Hematopoietic multipotent progenitor cell (in vitro differentiated cells): ENCODE measurements at places on chromosomes 16 and 17. TPM values are rescaled to one million over a fixed set of nuclear protein-coding genes. Genes with fewer than 3 reads are reported as not detected.

TMEM114 gene
- not detected for total RNA-seq

TBC1D3 gene
- total RNA-seq = not detected

RHOT1 gene
- total RNA-seq = 26.9 TPM

PFN1 gene
- total RNA-seq = 429 TPM

CA7 gene
- under 0.01 TPM for total RNA-seq

KRTAP3-1 gene
- total RNA-seq = not detected

GRCh38 chr17:81479175-81480071 is 33.2 kb downstream of the ACTG1 start:
- DNase-seq = no peak

- no peak for DNase-seq
These were observed 13.3 kb downstream of the COTL1 start for GRCh38 chr16:84604477-84605013.

DNA sequence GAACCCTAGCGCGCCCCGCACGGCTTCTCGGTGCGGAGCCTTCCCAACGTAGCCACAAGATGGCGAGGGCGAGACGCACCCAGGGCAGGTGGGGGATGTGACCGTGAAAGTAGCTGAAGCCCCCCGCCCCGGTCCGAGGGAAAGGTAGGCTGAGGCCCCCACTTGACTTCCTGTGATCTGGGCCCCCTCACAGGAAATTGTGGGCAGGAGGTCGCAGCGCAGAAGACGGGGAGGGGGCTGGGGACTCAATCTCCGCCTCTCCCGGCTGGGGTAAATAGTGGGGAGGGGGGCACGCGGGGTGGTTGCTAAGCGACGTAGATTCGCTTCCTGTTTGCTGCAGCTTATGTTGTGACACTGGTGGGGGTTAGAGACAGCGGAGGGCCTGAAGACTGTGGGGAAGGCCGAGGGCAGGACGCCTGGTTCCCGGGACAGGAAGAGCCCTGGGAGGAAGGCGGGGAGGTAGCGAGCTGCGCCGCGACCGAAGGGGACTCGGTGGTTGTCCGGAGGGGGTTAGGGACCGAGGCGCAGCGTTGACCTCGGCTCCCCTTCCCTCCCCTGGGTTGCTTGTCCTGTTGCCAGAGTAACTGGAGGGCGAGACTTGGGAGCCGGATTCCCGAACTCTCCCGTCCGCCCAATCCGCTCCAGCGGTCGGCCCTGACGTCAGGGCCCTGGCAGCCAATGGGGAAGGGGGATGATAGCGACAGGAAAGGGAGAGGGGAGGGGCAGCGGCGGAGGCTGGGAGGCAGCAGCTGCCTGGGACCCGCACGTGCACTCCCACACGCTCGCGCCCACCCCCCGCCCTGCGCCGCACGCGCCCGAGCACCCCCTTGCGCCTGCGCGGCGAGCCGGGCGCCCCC is 1.2 kb downstream of the KDM6B start:
- DNase-seq = peak; percentile 94

GRCh38 chr17:38905375-38905774 is 20.0 kb upstream of the LASP1NB start:
- DNase-seq = no peak

GRCh38 chr17:32288615-32289014 is 23.0 kb downstream of the RHBDL3 start:
- peak; percentile 78 for DNase-seq

DNA sequence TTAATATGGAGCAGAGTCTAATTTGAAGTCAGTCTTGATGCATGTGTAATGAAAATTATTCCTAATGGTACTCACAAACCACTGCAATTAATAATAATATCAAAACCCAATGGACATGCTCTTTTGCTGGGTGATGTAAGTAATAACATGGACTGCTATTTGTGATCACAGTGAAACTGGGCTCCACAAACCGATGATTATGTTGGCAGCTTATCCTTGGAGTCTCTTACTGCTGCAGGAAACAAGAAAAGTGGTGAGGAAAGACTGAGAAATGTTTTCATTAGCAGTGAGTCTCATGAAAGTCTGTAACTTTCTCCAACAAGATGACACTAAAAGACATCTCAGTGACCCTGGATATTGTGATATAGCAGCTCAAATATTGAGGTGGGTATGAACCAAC is 45.2 kb downstream of the TMEM100 start:
- no peak for DNase-seq

DNA sequence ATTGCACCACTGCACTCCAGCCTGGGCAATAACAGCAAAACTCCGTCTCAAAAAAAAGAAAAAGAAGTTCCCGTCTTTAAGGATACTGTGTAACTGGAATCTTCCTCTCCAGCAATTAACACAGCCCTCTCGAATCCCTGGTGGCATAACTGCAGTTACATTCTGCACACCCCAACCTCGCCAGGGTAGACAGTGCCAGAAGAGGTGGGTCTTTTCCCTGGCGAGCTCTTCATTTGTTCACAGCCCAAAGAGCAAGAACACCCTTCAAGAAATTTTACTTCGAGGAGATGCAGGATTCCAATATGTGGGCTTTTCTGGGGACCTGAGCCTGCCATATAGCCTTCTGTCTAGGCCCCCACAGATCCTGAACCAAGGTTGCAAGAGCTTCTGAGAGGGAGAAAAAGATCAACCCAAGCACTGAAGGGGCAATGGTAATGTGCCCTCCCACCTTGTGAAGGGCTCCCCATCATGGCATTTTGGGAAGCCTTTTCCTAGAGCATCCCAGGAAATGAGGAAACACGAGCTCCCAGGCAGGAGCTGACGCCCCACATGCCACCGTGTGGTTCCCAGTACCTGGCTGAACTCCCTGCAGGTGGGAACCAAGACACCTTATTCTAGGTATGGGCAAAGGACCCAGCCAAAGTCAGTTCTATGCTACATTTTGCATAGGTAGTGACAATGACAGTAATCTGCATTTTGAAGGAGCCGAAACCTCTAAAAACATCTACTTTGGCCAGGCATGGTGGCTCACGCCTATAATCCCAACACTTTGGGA is 26.9 kb downstream of the TK2 start:
- DNase-seq = no peak

- DNase-seq = no peak
These were observed 12.0 kb downstream of the SMCR8 start for GRCh38 chr17:18327093-18327492.

GRCh38 chr16:76913046-76913445 is 277.9 kb upstream of the MON1B start:
- no peak for DNase-seq

GRCh38 chr16:78385086-78385805 is 285.8 kb downstream of the WWOX start:
- no peak for DNase-seq

DNA sequence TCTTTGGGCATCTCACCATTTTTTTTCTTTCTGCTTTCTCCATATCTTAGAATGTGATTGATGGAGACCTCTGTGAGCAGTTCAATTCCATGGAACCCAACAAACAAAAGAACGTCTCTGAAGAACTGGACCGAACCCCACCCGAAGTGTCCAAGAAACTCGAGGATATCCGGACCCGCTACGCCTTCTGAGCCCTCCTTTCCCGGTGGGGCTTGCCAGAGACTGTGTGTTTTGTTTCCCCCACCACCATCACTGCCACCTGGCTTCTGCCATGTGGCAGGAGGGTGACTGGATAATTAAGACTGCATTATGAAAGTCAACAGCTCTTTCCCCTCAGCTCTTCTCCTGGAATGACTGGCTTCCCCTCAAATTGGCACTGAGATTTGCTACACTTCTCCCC is 48.0 kb downstream of the SF3B3 start:
- DNase-seq = no peak

DNA sequence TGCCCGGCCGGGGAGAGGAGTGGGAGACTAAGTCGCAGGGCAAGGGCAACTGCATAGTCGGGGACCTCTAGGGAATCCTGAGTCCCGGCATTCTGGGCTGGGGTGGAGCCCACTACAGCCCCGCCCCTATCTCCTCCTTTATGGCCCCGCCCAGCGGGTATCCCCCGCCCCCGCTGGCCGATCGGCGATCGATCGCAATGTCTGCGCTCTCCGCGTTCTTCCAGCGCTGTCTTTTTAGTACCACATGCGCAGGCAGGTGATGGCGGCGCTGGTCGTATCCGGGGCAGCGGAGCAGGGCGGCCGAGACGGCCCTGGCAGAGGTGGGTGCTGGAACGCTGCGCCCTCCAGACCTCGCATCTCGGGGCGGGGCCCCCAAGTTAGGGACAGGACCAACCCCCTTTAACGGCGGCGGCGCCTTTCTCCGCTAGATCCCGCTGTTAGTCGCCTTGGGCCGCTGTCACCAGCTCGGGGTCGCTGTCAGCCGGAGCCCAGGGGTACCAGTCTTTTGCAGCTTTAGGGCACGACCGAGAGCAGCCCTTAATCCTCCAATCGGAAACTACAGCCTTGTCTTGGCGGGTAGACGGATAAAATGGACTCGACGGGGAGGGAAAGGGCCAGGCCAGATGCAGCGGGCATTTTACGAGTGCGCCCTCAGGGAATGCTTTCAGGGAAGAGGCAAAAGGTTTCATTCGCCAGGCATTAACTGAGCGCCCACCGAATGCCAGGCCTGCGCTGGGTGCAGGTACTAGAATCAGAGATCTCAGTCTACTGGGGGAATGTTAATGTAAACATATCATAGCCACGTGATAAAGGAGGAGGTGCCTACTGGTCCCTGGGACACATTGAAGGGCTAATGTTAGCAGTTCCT is at the start of gene DPH1:
TSS of gene DPH1 (plus strand) at position 243 of the 868 bp plus-strand sequence. CDS start at position 260, 17 bp downstream.
- DNase-seq = peak; percentile 62

DNA sequence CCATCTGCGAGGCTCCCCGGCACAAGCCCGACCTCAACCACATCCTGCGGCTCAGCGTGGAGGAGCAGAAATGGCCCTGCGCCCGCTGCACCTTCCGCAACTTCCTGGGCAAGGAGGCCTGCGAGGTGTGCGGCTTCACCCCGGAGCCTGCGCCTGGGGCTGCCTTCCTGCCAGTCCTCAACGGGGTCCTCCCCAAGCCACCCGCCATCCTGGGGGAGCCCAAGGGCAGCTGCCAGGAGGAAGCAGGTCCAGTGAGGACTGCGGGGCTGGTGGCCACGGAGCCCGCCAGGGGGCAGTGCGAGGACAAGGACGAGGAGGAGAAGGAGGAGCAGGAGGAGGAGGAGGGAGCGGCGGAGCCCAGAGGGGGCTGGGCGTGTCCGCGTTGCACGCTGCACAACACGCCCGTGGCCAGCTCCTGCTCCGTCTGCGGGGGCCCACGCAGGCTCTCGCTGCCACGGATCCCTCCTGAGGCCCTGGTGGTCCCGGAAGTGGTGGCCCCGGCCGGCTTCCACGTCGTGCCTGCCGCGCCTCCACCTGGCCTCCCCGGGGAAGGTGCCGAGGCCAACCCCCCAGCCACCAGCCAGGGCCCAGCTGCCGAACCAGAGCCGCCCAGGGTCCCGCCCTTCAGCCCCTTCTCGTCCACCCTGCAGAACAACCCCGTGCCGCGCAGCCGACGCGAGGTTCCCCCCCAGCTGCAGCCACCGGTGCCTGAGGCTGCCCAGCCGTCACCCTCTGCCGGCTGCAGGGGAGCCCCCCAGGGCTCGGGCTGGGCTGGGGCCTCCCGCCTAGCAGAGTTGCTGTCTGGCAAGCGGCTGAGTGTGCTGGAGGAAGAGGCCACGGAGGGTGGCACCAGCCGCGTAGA is 13.1 kb upstream of the PRR35 start:
- no peak for DNase-seq

DNA sequence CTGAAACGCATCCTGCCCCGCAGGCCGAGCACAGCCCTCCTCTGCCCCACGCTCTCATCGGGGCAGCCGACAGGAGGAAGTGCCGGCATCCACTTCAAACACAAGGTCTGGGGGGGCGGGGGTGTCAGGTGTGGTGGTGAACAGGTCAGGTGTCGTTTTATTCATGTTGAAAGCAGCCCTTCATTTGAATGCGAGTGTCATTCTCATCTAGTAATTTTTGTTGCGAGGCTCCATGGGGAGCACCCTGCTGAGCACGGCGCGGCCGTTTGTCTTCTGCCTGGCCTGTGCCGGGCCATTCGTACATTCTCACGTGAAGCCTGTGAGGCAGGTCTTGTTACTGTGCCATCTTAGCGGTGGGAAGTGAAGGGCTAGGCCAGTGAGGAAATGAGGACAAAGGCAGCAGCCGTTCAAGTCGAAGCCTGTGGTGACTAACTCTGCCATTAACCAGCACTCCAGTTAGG is 1.9 kb downstream of the ACSF3 start:
- DNase-seq = no peak

- no peak for DNase-seq
These were observed 102.7 kb upstream of the NOL11 start for GRCh38 chr17:67615011-67615561.

DNA sequence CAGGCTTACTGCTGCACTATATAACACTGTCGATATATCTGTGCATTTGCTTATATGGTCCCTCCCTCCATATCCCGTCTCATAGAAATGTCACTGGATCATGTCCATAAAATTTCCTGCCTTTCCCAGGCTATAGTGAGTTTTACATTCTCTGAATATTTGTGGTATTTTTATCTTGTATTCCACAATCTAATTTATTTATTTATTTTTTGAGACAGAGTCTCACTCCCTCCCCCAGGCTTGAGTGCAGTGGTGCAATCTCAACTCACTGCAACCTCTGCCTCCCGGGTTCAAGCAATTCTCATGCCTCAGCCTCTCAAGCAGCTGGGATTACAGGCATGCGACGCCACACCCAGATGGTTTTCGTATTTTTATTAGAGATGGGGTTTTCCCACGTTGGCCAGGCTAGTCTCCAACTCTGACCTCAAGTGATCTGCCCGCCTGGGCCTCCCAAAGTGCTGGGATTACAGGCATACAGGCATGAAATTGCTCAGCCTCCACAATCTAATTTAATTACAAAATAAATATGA is 12.9 kb downstream of the TRIM37 start:
- DNase-seq = no peak

- DNase-seq = no peak
These were observed 53.0 kb downstream of the TUBD1 start for GRCh38 chr17:59839651-59840328.

DNA sequence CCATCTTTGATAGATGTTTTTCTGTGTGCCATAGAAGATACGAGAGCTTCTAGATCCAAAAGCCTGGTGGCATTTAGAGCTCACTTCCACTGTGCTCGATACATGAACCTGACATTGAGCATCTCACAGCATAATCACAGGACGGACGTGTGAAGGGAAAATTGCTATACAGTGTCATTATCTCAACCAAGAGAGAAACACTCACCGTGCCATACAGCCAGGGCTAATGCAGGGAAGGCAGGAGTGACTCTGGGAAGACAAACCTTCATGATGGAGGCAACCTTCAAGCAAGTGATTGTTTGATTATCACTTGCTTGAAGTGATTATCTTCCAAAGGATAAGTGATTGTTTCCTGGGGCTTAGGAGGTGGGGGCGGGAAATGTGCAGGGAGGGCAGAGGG is 218.2 kb upstream of the HSBP1 start:
- DNase-seq = no peak

- DNase-seq = no peak
These were observed 229.1 kb downstream of the KATNIP start for GRCh38 chr16:27778926-27779570.
